ENCODE measurements at places on chromosomes 5 and 9. TPM values are rescaled to one million over a fixed set of nuclear protein-coding genes. Genes with fewer than 3 reads are reported as not detected.

Gene CTNND2
- not detected for total RNA-seq

Gene UBE2B
- 31.2 TPM for total RNA-seq

Gene TTC23L
- total RNA-seq: 0.28 TPM

Gene FBXW11
- total RNA-seq: 110 TPM

Gene GPRIN1
- 1.7 TPM for total RNA-seq

Gene WDR55
- 53.9 TPM for total RNA-seq

Gene CSF1R
- total RNA-seq: 0.56 TPM

Gene PCDHB9
- 0.56 TPM for total RNA-seq

Gene CATSPER3
- total RNA-seq: not detected

Gene PAEP
- not detected for total RNA-seq

Gene DMRTA1
- total RNA-seq: under 0.01 TPM

Gene SNCAIP
- 0.85 TPM for total RNA-seq

Gene NIPAL4
- total RNA-seq: 0.85 TPM

Gene ZBED3
- total RNA-seq: 0.28 TPM

Gene SLC34A3
- total RNA-seq: not detected

Gene CCDC112
- 6.1 TPM for total RNA-seq

Gene GBA2
- 15.2 TPM for total RNA-seq

Gene SLC45A2
- not detected for total RNA-seq

Gene TAF11L8
- total RNA-seq: not detected

Gene SCGB3A1
- not detected for total RNA-seq

Gene PCDHGA7
- total RNA-seq: 3.7 TPM

Measured in regular cardiac myocyte (primary cell).